ENCODE measurements at places on chromosomes 7 and 10.

- peak; percentile 17 for DNase-seq
These were observed 55.0 kb downstream of the PKD1L1 start for GRCh38 chr7:47893238-47893637.

DNA sequence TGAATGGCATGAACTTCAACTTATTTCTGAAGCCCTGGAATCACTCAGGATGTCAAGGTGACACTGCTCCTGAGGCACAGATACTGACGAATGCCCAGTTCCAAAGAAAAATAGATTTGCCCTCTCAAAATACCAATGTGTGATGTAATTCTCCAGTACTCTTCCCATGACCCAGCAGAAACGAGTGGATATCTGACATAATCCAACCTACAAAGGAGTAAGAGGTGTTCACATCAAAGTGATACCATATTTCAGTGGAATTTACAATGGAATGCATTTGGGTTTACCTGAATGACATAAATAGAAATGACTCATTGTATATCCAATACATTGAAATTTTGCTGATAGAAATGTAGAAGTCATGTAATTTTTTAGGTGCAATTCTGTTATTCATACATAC, 120.9 kb upstream of the ADAM12 start:
- DNase-seq, result no peak

DNA sequence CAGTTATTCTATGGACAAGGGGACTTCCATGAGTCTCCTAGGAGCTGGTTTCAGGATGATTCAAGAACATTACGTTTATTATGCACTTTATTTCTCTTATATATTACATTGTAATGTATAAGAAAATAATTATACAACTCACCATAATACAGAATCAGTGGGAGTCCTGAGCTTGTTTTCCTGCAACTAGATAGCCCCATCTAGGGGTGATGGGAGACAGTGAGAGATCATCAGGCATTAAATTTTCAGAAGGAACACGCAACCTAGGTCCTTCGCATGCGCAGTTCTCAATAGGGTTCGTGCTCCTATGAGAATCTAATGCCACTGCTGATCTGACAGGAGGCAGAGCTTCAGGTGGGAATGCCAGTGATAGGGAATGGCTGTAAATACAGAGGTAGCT, 137.9 kb downstream of the ANKRD30A start:
- DNase-seq, result no peak

DNA sequence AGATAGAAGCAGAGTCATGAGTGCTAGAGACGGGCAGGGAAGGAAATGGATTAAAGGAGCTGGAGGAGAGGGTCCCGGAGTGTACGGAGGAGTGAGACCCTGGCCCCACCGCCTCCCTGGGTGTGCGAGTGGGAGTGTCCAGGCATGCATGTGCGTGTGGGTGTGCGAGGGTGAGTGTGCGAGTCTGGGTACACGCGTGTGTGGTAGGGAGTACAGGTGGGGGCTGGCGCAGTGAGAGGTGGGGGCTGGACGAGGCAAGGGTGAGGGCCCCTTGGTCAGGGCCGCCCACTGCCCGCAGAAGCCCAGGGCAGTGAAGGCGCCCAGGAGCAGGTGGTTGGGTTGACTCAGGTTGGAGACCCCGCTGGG, 97.6 kb downstream of the BMS1 start:
- no peak for DNase-seq

DNA sequence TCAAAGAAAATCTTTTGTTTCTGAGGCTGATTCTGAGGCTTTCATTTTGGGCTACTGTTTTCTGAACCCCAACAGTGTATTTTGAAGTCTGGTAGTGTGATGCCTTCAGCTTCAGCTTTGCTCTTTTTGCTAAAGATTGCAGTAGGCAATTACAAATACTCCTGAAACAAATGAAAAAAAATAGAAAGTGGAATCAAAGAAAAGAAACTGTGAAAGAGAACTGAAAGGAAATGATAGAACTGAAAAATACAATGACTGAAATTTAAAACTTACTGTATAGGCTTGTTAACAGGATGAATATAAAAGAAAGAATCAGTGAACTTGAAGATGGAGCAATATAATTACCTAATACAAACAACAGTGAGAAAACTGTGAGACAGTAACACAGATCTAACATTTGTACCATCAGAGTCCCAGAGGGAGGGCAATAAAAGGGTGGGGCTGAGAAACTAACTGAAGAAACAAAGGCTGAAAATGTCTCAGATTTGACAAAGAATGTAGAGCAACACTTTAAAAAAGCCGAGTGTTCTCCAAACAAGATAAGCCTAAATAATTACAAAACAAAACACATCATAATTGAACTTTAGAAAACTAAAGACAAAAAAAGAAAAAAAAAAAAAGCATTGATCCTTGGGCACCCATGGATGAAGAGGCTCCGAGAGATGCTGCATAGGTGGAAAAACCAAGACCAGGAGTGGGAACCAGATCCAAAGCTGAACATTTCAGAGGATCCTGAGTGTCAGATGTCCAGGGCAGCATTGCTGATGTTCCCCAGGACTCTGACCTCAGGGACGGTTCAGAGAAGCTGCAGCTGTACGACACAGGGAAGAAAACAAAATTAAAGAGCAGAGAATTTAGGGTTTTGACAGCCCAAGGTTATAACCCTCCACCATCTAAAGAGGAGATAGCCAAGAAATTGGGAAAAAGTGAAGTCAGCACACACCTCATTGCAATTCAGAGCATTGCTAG, 223.2 kb upstream of the IGFBP3 start:
- DNase-seq, result no peak

GRCh38 chr10:100996678-100997359, 2.8 kb upstream of the LZTS2 start:
- peak; percentile 77 for DNase-seq

DNA sequence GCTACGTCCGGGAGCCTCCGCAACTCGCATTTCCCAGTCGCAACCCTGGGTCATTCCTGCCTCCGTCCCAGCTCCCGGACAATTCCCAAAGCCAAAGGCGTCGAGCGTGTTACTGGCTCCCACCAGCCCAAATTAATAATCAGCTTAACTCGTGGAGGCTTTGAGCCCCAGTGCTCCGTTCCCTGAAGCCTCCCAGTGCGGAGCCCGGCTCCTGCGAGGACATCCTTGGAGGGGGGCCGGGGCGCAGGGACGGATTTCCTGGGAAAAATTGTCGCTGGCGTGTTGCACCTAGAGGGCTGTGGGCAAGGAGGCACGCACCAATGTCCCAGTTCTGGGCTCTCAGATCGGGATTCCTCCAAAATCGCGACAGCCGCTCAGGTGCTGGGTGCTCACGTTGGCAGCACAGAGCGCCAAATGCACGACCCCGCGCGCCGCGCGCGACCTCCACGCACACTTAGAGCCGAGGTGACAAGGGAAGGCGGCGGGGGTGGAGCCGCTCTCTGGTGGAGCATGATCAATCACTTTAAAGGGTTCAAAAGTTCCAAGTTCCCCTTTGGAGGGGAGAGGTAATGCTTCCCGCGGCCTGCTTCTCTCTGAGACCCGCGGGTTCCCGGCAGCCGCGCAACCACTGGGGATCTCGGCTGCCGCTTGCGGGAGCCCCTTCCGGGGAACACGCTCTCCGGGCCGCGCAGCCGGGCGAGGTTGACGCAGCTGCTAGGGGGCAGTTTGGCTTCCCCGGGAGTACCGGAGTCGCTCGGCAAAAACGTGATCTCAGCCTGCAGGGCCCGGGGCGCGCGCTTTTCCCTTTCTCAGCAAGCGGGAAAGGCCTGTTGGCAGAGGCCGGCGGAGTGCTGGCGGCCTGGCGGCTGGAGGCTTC, 25.5 kb downstream of the SKIDA1 start:
- DNase-seq, result no peak

DNA sequence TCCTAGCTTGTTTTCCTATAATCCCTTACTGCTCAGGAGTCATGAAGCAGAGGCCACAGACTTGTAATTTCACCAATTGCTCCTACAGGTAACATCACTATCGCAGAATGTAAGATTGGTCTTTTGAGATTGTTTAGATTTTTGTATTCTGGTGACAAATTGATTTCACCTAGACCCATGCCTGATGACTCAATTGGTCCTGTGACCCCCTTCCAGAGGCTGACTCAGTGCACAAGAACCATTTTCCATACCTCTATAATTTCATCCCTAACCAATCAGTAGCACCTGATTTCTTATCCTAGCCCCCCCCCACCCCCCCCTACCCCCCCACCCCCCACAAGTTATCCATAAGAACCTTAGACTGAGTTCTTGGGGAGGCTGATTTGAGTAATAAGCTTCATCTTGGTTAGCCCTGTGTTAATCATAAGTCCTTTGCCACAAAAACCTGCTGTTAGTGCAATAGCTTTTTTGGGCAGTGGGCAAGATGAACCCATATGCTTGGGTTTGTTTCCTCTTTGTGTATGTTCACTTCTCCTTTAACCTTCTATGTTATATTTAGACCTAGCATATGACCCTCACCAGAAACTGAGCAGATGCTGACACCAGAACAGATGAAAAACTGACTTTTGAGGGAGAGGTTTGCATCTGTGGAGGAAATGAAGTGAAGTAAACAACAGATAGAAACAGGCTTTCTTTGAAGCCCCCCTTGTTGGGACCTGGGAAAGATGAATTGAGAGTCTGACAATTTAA, 187.1 kb downstream of the KIF20B start:
- no peak for DNase-seq

DNA sequence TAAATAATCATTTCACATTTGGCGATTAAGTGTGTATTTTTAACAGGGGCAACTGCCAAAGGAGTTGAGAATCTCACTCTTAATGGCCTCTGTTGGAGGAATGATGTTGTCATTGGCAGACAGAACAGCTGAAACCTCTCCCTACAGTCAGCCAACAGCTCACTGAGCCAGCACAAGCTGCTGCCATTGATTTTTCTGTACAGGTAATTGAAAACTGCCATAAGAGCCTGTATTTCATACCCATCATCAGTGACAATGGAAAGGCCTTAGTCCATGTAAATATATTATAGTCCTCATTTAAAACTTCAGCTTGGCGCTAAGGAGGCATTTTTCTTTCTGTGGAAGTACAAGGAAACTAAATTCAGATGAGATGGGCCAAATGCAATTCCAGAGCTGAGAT, 28.1 kb upstream of the PTN start:
- no peak for DNase-seq

DNA sequence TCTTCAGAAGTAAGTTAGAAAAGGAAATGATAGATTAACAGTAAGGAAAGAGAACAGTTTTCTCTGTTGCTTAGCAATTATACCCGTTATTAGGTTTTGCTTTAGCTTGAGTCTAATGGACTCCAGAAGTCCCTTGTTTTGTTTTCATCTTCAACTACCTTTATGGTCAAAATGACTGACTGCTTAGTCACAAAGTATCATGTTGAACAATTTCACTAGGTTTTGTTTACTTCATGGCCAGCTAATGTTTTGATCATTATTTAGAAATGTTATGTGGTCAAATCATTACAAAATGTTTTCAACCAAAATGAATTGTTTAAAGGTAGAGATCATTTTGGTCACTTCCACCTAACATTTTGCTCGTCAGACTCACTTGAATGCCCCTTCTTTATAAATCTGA, 1.9 kb downstream of the UBN2 start:
- DNase-seq, result peak; percentile 5

- no peak for DNase-seq
These were observed 111.0 kb upstream of the ANLN start for GRCh38 chr7:36278620-36279172.

- DNase-seq, result no peak
These were observed 55.5 kb downstream of the MET start for GRCh38 chr7:116727432-116728009.

GRCh38 chr7:74619235-74619860, 38.2 kb upstream of the GTF2I start:
- DNase-seq, result no peak

GRCh38 chr7:156777364-156778069, 115.5 kb downstream of the LMBR1 start:
- no peak for DNase-seq

- no peak for DNase-seq
These were observed 39.9 kb upstream of the FAM171A1 start for GRCh38 chr10:15411010-15411409.

DNA sequence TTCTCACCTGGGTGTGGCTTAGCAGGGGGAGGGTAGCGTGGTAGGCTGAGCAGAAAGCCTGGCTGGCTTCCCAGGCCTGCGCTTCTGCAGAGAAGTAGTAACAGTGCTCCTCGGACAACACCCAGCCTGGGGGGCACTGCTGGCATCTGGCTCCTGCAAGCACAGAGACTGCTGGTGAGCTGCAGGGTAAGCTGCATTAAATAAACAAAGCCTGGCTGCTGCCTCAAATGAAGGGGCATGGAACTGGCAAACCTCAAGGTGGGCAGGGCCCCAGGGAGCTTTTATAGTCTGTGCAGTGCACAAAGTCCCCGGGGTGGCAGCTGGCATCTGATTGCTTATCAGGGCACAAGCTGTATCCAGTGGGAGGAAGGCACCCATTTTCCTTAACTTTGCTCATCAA, 3.9 kb downstream of the KLRG2 start:
- peak; percentile 61 for DNase-seq

DNA sequence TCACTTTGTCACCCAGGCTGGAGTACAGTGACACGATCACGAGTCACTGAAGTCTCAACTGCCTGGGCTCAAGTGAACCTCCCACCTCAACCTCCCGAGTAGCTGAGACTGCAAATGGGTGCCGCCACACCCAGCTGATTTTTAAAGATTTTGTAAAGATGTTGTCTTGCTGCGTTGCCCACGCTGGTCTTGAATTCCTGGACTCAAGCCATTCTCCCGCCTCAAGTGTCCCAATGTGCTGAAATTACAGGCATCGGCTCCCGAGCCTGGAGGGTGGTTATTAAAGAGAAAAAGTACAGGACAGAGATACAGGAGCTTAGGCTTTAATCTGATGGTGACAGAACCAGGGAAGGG, 55.1 kb downstream of the KCTD7 start:
- no peak for DNase-seq

DNA sequence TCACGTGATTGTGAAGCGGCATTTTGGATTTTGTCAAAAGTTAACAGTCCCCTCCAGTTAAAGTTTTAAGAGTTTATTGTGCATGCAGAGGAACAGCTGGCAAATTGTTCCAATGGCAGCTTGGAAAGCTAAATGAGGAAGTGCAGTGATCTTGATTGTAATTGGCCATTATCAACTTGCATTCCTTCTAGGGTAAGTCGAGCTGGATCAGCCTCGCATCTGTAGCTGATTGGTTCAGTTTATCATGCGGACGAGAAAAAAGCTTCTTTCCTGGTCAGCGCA, 566 bp downstream of the ZNF789 start:
- peak; percentile 81 for DNase-seq

- DNase-seq, result peak; percentile 59
These were observed 4.0 kb upstream of the FAM53B start for GRCh38 chr10:124748166-124748565.

DNA sequence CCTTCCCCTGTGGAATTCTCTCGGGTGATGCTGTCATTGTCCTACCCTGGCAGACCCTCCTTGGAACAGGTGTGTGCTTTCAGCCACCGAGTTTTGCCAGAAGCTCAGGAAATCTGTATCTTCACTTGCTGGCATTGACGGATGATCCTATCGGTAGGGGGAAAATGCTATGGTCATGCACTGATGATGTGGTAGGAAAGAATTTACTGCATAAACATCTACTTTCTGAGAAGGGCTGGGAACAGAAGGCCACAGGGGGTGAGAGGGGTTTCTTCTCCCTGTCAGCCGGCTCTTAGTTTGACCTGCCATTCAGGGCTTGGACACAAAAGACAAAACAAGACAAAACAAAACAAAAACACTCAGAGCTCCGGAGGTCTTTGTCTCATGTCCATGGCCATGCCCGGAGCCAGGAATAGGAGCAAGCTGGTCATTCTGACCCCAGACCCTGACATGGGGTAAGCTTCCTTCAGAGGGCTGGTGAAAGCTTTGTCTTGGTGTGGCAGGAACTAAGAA, 43.6 kb upstream of the CARD11 start:
- DNase-seq, result no peak

All from small intestine (tissue), 16 donors.